ENCODE measurements at places on chromosomes 5 and 9.

DNA sequence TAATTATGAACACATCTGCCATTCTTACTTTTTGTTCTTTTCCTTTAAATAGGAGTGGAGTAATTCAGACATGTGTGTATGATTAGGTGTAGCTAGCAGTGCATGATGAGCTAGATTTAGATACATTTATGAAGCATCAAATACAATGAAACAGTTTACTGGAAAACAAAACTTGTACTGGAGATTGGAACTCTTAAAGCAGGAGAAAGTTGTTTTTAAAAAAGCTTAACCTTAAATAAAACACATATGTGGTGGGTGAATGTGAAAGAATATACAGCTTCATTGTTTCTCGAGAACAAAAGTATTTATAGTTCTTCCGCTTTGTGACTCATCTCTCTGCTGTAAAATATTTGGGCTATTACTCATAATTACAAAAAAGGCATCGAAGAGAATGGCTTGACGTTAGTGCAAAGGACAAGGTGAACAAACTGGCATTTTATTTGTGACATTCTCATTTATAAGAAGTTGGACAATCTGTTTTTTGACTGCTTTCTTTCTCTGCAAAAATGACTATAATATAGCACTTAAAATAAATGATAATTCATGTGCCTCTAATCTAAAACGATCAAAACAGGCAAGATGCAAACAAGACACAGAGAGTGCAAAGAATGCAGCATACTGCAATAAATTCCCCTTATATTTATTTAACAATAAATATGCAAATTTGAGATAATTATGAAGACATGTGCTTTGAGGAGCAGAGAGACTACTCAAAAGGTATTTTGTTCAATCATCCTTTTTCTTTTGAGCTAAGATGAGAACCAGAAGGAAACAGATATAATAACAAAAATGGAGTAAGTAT is 478.8 kb downstream of the CETN3 start:
- DNase-seq, result no peak

- no peak for DNase-seq
Measured at GRCh38 chr9:79471580-79472543, 99.9 kb upstream of the TLE4 start.

DNA sequence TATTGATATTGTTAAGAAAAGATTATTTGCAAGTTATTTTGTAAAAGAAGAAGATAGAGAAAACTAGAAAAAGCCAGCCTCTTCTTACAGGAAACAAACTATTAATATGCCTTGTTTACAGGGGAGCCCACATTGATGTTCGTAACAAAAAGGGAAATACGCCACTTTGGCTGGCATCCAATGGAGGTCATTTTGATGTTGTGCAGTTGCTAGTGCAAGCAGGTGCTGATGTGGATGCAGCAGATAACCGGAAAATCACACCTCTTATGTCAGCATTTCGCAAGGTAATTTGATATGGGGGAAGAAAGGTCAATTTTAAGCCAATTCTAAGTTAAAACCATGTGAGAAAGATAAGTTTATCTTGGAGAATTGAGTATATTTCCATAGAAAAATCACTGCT is 37.6 kb upstream of the EIF4EBP3 start:
- no peak for DNase-seq

DNA sequence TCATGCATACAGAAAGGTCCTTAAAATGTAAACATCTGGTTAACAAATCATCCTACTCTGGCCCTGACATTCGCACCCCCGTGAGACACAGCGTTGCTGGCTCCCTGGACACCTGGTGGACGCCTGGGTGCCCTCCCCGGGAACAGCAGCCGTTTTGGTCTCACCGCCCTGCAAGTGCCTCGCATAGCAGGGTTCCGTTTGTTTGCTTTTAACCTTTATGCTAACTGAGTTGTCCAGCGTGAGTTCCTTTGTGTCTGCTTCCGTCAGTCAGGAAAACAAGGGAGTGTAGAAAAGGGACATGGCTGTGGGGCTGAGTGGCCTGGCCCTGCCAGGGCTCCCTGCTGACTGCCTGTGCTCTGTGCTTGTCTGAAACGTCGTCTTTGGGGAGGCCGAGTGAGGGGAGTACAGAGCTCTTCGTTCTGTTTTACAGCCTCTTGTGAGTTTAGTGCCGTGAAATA is 91.8 kb upstream of the CACNA1B start:
- no peak for DNase-seq

DNA sequence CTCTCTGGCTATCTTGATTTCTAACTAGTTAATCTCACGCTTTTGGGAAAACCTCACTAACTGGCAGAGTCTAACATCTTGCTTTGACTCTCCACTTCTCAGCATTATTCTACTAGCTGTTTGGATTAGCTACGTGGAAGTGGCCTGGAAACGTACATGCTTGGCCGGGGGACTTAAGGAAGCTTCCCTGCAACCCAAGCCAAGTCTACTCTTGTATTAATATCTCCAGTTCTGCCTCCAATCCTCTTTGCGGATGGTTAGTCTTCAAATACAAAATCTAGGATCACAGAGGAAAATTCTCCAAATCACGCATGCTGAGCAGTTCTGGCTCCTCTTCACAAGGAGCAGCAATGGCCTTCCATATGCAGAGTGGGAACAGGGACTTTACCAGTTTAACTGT is 51.8 kb upstream of the RETREG1 start:
- no peak for DNase-seq

DNA sequence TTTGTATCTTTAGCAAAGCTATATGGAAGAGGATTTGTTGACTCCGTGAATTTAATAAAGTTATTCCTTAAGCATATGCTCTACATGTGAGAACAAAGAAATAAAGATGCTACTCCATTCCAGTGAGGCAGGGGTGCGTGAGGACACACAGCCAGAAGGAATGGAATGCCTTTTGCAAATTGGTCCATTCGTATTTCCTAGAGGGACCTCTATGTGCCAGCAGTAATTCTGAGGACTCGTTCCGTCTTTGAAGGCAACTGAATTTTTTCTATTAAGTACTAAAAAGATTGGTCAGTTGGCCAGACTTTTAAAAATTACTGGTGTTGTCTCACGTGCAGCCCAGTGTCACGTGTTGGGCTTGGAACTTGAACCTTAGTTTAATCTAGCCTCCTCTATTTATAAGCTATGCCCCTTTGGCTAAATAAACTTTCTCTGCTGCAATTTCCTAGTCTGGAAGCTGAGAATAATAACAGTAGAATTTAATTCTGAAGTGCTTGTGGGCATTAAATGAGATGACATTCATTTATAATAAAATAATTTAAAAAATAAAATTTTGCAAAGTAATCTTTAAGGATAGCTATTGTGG is 13.9 kb downstream of the RAI14 start:
- no peak for DNase-seq

DNA sequence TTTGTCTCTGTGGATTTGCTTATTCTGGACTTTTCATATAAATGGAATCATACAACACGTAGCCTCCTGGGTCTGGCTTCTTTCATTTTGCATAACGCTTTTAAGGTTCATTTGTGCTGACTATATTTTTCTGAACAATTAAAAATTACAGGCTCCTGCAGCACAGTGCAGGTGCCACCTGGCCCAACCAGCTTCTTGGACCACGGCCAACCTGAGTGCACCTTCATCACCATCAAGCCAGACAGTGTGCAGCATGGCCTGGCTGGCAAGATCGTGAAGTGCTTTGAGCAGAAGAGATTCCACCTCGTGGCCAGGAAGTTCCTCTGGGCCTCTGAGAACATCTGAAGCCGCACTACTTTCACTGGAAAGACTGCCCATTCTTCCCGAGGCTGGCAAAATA is 53.5 kb upstream of the COL15A1 start:
- DNase-seq, result no peak

DNA sequence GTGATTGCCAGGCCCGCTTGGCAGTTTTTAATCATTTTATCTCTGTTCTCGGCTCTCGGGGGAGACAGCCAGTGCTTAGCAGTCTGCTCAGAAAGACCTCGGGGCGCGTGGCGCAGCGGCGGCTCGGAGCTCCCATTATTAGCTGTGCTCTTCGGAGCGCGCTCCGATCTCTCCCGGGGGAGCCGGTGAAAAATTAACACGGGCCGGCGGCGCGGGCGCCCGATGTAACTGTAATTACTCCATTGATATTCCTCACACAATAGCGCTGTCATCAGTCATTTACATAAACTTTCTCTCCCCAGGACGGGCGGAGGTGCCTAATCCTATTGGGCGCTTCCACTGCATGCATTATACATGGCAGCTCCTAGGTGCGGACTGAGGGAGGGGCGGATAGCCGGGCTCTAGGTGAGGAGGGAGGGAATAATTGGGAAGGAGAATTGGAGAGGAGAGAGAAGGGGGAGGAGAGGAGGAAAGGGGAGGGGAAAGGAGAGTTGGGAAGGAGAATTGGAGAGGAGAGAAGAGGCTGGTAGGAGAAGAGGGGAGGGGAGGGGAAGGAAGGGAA is 24.9 kb downstream of the LMX1B start:
- no peak for DNase-seq

GRCh38 chr5:15899481-15899880 is 280.1 kb downstream of the MARCHF11 start:
- DNase-seq, result no peak

- no peak for DNase-seq
Measured at GRCh38 chr5:167821151-167821550, 470.3 kb upstream of the WWC1 start.

GRCh38 chr5:112861638-112861985 is 525 bp downstream of the SRP19 start:
- DNase-seq, result no peak

- DNase-seq, result no peak
Measured at GRCh38 chr9:13990331-13990730, 323.6 kb downstream of the NFIB start.

DNA sequence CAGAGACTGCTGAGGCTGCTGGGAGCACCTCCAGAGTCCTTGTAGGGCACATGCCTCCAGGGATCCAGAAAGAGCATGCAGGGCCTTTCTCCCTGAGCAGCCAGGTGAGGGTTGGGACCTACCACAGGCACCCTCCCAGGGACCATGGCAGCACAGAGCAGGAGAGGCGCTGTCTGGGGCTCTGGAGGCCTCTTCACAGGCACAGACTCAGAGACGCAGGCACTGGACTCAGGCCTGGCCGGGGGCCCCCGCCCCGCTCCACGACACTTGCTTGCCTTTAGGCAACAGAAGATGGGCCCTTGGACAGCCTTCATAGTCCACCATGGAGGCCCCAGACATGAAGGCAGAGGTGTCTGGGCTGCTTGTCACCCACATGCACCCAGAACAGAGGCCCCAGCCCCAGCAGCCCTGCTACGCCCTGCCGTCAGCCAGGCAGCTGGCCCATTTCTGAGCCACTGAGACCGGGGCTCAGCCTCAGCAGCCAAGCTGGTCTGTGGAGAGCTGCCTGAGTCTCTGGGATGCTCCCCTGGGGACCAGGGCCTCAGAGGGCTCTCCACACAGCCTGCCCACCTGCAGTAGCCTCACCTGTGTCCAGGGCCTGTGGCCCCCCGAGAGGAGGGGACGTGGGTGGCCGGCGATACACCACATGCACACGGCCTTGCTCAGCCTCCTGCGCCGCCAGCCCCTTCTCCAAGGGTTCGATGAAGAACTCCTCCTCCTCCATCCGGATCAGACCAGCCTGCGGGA is 72.8 kb downstream of the ADAMTS2 start:
- DNase-seq, result no peak

- no peak for DNase-seq
Measured at GRCh38 chr5:32562843-32563242, 22.5 kb upstream of the SUB1 start.

GRCh38 chr5:84032324-84032723 is 311.7 kb upstream of the HAPLN1 start:
- DNase-seq, result no peak

GRCh38 chr5:32581010-32581785 is 4.2 kb upstream of the SUB1 start:
- DNase-seq, result no peak

DNA sequence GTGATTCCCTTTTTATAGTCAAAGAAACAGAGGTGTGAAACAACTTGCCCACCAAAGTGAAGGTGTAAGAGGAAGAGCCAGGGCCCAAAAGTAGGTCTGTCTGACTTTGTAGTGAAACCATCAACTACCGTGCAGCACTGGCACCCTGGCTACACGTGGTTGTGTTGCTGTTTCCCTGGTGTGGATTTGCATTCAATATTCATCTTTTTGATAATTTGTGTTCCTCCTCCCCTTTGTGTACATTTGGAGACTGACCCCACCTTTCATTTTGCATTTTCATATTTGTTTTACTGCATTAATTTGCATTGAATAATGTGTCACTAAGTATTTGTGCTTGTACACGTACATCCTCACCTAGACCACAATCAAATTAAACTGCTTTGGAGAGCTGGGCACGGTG is 873.8 kb upstream of the WWC1 start:
- DNase-seq, result no peak

GRCh38 chr5:115415143-115415491 is 118.7 kb upstream of the CCDC112 start:
- no peak for DNase-seq

GRCh38 chr9:79633558-79633957 is 61.8 kb downstream of the TLE4 start:
- DNase-seq, result no peak

DNA sequence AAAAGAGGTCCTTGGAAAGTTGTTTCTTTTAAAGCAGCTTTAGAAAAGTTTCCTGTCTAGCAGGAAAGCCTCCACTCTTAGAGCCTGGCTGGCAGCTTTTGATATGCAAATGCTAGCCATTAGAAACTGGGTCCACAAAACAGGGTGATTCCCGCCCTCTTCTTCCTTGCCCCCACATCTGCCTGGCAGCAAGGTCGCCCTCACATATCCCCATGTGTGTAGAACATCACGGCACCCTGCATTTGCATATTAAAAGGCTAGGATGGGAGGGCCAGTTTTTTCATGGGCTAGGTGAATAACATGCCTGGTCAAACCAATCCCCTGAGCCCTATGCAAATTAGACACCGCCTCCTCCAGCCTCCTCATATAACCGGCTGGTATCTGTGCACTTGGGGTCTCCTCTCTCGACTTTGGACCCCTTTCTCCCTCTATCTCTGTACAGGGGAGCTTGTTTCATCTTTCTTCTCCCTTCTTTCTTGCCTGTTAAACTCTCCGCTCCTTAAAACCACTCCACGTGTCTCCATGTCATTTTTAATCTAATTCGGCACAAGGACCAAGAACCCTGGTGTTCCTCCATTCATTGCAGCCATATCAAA is 426.8 kb upstream of the CTNND2 start:
- DNase-seq, result no peak
